ENCODE measurements at places on chromosomes 2 and 18. TPM values are rescaled to one million over a fixed set of nuclear protein-coding genes. Genes with fewer than 3 reads are reported as not detected.

STARD6 gene
- total RNA-seq: not detected

EIF4E2 gene
- 82.9 TPM for total RNA-seq

SPATA3 gene
- total RNA-seq: not detected

COLEC12 gene
- total RNA-seq: 0.20 TPM

ATP6V1C2 gene
- total RNA-seq: not detected

MROH2A gene
- total RNA-seq: not detected

- no peak for DNase-seq
These were observed 677.5 kb downstream of the NYAP2 start for GRCh38 chr2:226077031-226077430.

DNA sequence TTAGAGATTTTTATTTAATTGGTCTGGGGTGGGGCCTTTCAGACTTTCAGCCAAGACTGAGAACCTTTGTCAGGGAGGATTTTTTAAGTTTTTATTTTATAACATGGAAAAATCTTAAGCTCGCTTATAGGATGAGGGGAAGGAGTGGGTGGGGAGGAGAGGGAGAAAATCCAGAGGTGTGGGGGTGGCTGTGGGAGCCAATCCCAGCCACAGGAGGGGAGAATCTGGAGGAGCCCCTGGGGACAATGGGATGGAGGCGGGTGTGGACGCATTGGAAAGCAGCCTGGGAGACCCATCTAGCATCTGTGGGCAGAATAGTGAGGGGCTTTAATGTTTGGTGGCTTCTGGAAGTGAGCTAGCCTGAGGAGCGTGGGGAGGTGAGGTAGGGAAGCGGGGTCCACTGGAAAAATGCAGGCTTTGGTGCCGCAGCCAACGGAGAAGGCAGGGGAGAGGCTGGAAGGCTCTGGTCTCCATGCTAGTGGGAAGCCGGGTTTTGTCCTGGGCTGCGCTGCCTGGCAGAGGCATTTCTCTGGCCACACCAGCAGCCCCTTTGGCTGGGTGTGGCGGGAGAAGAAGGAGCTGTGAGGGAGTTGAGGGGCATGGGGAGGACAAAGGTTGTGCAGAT is 11.5 kb upstream of the INPP5D start:
- DNase-seq: no peak

DNA sequence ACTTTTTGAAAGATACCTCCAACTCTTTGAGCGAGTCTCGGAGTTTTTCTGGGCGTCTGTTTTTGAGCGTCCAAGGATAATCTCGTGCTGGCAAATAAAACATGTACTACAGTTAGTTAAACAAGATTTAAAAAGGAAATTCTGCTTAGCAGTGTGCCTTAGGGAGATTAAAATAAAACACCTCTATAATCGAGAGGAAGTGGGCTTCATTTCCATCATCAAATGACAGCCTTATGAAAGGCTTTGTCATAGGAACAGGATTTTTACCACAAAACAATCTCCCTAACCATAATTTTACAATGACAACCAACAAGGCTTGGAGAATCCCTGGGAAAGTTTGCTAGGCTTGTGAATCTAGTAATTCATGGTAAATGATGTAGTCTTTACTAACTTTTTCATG is 103.4 kb downstream of the WDPCP start:
- no peak for DNase-seq

- DNase-seq: peak; percentile 39
These were observed 30.6 kb downstream of the SOWAHC start for GRCh38 chr2:109644571-109645275.

DNA sequence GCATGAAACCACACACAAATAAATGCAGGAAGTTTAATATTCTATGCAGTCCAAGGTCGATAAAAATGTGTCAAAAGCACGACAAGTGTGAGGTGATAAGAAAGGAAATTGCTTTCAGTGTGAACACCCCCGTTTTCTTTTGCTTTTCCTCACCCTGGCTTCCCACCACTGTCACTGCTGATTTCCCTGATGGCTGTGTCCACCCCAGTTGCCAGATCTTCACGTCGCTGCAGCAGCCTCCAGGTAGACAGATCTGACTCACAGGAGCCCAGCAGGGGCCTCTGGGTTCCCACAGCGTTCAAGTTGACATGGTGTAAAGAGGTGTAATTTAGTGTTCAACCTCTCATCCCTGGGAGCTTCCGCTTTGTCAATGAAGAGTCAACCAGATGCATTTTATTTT is 128.0 kb upstream of the TACR1 start:
- no peak for DNase-seq

GRCh38 chr2:134507697-134508096 is 211.1 kb downstream of the TMEM163 start:
- DNase-seq: no peak

- no peak for DNase-seq
These were observed 16.1 kb downstream of the ADAM17 start for GRCh38 chr2:9539531-9539930.

DNA sequence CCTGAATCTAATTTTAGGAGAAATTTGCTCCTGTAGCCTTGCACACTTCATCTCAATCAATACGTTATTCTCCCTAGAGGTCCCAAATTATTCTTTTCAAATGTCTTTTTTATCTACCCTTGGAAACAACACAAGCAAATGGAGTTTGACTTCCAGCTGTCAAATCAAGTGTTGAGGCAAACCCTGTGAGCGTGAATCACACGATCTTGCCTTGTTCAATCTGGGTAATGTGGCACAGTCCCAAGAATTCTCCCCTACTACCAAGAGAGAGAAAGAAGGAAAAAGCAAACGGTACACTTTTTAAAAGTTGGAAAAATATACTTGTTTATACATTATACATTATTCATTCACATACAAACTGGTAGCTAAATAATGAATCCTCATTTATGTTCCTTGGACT is 2035.3 kb upstream of the CELF4 start:
- no peak for DNase-seq

- no peak for DNase-seq
These were observed 35.8 kb downstream of the SKOR2 start for GRCh38 chr18:47215554-47216138.

- DNase-seq: peak; percentile 73
These were observed at the start of gene ASIC4 for GRCh38 chr2:219514196-219514761. TSS of gene ASIC4 (plus strand) at chr2:219514482. CDS start at chr2:219514725, 243 bp downstream.

GRCh38 chr2:63078852-63079606 is 28.4 kb downstream of the OTX1 start:
- peak; percentile 20 for DNase-seq

DNA sequence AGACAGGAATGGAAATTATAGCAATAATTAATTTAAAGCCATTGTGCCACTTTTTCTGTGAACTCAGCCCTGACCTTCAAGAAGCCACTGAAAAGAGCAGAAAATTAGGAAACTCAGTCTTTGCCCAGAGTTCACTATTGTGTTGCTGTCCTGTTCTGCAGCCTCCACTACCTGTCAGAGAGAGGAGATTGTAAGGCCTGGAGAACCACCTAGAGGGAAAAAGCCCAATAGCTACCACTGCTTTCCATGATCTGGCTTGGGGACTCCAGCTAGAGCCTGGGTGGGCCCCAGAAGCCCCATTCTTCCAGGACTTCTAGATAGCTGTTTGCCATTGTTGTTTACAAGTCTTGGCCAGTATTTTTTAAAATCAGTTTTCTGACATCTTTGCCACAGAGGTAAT is 176.1 kb upstream of the KLF7 start:
- no peak for DNase-seq

DNA sequence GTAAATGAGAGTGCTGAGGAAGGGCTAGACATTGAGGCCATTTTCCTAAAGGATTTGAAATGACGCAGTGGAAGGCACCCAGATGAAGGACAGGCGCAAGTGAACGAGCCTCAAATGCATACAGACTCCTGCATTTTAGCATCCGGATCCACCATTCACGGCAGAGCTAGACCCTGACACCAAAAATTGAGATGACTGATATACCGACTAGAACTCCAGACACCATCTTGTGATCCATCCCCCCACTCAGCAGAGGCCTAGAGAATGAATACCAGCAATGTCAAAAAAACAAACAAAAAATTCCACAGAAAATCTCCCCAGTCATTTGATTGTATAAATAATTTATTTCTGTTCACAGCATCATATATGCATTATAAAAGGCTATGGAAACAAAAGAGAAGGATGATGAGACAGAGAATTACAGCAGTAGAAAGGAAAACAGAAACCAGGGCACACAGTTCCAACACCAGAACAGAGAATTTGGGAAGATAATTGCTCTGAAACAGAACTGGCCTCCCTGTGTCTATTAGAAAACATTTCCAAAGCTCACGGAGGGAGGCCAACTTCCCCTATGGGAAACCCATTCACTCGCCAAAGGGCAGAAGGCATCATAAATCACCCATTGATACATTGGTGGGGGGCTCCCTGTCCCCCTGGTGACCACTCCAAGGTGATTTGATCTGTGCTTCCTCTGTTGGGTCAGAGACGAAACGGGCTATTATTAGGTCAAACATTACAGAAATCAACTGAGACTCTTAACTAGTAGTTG is 4.0 kb downstream of the ARL4C start:
- no peak for DNase-seq

- no peak for DNase-seq
These were observed 2.7 kb upstream of the TMBIM1 start for GRCh38 chr2:218295029-218295428.

GRCh38 chr2:58671675-58672074 is 430.6 kb upstream of the FANCL start:
- DNase-seq: no peak

DNA sequence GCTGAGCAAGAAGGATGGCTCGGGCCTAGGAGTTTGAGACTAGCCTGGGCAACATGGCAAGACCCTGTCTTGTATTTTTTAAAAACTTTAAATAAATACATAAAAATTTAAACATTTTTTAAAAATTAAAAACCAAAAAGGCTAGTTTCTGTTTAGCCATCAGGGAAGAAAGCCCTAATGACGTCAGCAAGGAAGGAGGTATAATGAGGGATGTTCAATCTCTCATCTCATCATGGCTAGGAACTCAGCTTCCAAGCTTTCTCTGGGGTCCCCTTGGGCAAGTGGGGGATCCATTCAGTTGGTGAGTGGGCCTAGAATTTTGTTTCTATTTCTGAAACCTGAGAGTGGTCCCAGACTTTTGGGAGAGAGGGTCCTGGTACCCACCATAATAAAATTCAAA is 35.1 kb upstream of the SLC25A52 start:
- DNase-seq: no peak

DNA sequence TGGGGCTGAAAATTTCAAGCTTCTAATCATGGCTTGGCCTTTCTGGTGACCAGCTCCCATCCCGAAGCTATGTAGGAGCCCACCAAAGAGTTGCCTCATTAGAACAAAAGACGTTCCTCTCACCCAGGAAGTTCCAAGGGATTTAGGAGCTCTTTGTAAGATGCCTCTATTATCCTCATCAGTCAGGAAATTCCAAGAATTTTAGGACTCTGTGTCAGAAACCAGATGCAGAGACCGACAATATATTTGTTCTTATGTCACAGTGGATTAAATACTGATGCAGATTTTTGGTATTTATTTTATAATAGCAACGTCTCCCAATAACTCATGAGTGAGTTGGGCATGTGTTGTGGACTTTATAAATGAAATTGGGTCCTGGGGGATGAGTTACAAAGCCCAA is 91.8 kb upstream of the SKOR2 start:
- DNase-seq: no peak

DNA sequence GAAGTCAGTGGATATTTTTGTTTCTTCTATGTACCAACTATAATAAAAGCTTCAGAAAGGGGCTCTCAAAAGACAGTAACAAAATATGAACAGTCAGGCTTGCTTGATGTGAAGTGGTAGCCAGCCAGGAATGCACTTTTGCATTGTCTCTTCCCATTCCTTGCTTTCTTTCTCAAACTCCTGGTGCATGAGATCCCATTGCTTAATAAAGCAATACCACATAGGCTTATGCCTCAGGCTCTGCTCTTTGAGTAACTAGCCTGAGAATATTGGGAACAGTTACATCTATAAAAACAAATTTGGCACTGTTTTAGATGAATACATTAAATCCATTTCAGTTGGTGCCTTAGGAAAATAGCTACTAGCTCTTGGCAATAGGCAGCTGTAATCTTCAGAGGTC is 62.6 kb upstream of the ST6GAL2 start:
- DNase-seq: no peak

GRCh38 chr18:24559526-24559925 is 99.1 kb downstream of the HRH4 start:
- no peak for DNase-seq
